CD4-positive, CD25-positive, alpha-beta regulatory T cell (primary cell): ENCODE measurements at places on chromosomes 3 and 15. TPM values are rescaled to one million over a fixed set of nuclear protein-coding genes. Genes with fewer than 3 reads are reported as not detected.

CFAP91 gene
- not detected for polyA plus RNA-seq

ELL3 gene
- polyA plus RNA-seq: 1.8 TPM

PCBP4 gene
- 12.2 TPM for polyA plus RNA-seq

PLSCR2 gene
- not detected for polyA plus RNA-seq

MED12L gene
- not detected for polyA plus RNA-seq

CADPS gene
- not detected for polyA plus RNA-seq

CCR2 gene
- 14.4 TPM for polyA plus RNA-seq

CACNA2D2 gene
- 0.52 TPM for polyA plus RNA-seq

AADAC gene
- polyA plus RNA-seq: not detected

TNNC1 gene
- polyA plus RNA-seq: 0.41 TPM

CILP gene
- polyA plus RNA-seq: not detected

CDC25A gene
- polyA plus RNA-seq: 0.13 TPM

CSPG4 gene
- polyA plus RNA-seq: not detected

SYNPR gene
- polyA plus RNA-seq: not detected

SLC7A14 gene
- polyA plus RNA-seq: not detected

GPR171 gene
- 118 TPM for polyA plus RNA-seq

TLR9 gene
- polyA plus RNA-seq: not detected

CHRNB4 gene
- polyA plus RNA-seq: not detected

HTR3D gene
- not detected for polyA plus RNA-seq

SLC22A13 gene
- polyA plus RNA-seq: not detected

ZNF620 gene
- polyA plus RNA-seq: 2.6 TPM

DGKG gene
- polyA plus RNA-seq: not detected

DNAH12 gene
- polyA plus RNA-seq: not detected

SPATA12 gene
- polyA plus RNA-seq: not detected

TF gene
- polyA plus RNA-seq: not detected

ACKR4 gene
- polyA plus RNA-seq: 0.16 TPM

ATP13A5 gene
- polyA plus RNA-seq: not detected

LMAN1L gene
- not detected for polyA plus RNA-seq

SNRK gene
- 56.9 TPM for polyA plus RNA-seq

GABRR3 gene
- polyA plus RNA-seq: not detected

ERICH6 gene
- not detected for polyA plus RNA-seq

XYLB gene
- 0.72 TPM for polyA plus RNA-seq

AGTR1 gene
- polyA plus RNA-seq: not detected

SLC22A14 gene
- not detected for polyA plus RNA-seq

BCL2A1 gene
- polyA plus RNA-seq: 24.5 TPM

NR2E3 gene
- polyA plus RNA-seq: 0.32 TPM

NRG4 gene
- not detected for polyA plus RNA-seq

CMTM8 gene
- 13.1 TPM for polyA plus RNA-seq

LRRC31 gene
- not detected for polyA plus RNA-seq

RTP1 gene
- not detected for polyA plus RNA-seq

SNX22 gene
- polyA plus RNA-seq: 1.4 TPM

MAGI1 gene
- polyA plus RNA-seq: 0.23 TPM

RAD54L2 gene
- 6.9 TPM for polyA plus RNA-seq

INO80 gene
- 4.1 TPM for polyA plus RNA-seq

PHLDB2 gene
- 1.7 TPM for polyA plus RNA-seq

GABPB1 gene
- polyA plus RNA-seq: 38.3 TPM

CTXN2 gene
- not detected for polyA plus RNA-seq

GNAT1 gene
- polyA plus RNA-seq: not detected

ST6GAL1 gene
- 125 TPM for polyA plus RNA-seq

PLA2G4B gene
- 2.3 TPM for polyA plus RNA-seq

KLHL40 gene
- polyA plus RNA-seq: not detected

RGMA gene
- not detected for polyA plus RNA-seq

CADM2 gene
- not detected for polyA plus RNA-seq

CIAO2A gene
- 109 TPM for polyA plus RNA-seq

RASL12 gene
- not detected for polyA plus RNA-seq

IQCF5 gene
- polyA plus RNA-seq: not detected

PRSS50 gene
- polyA plus RNA-seq: not detected

SKOR1 gene
- polyA plus RNA-seq: not detected

REC114 gene
- polyA plus RNA-seq: not detected
